ENCODE measurements at places on chromosomes 6 and 20.

- no peak for DNase-seq
Measured at GRCh38 chr6:169921853-169922824, 170.7 kb downstream of the ERMARD start.

- DNase-seq = no peak
Measured at GRCh38 chr6:90369651-90370050, 73.0 kb upstream of the BACH2 start.

DNA sequence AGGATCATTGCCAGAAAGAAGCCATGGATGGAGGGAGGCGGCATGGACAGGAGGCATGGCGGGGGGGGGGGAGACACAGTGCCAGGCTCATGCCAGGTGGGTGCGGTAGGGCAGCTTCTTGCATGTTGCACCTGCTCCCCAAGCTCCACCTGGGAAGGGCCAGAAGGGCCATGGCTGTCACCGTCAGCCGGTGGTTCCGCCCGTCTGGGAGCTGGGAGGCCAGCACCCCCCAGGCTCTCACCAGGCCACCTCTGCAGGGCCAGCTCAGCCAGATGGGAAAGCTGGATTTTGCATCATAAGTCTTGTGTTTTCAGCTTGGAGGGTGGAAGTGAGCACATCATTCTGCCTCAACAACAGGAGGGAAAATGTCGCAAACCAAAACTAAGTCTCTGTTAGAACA, 404.7 kb downstream of the TAF4 start:
- no peak for DNase-seq

DNA sequence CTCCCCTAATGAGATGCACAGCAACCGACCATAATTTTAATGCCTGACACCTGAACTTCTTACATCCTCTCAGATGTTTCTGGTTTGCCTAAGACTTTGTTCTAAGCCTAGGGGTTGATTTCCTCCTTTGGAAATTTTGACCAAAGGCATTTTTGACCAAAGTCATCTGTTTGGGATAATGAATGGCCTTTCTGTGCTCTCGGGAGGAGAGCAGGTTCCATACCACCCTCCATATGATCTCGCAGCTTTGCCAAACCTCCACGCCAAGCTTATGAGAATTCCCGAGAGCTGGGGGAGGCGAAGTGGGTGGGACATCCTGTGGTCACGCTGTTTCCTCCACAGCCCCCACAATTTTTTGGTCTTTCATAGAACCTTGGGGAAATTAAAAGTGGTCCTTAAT, 91.7 kb downstream of the SCML4 start:
- DNase-seq = no peak

GRCh38 chr6:145012039-145012662, 723.2 kb downstream of the EPM2A start:
- no peak for DNase-seq

- no peak for DNase-seq
Measured at GRCh38 chr6:169646906-169647567, 54.8 kb downstream of the WDR27 start.

- DNase-seq = no peak
Measured at GRCh38 chr20:33263784-33264183, 19.2 kb upstream of the BPIFB1 start.
